ENCODE measurements at places on chromosomes 12 and 14. TPM values are rescaled to one million over a fixed set of nuclear protein-coding genes. Genes with fewer than 3 reads are reported as not detected.

- DNase-seq, result no peak
Measured at GRCh38 chr12:132498931-132499330, 9.0 kb downstream of the FBRSL1 start.

DNA sequence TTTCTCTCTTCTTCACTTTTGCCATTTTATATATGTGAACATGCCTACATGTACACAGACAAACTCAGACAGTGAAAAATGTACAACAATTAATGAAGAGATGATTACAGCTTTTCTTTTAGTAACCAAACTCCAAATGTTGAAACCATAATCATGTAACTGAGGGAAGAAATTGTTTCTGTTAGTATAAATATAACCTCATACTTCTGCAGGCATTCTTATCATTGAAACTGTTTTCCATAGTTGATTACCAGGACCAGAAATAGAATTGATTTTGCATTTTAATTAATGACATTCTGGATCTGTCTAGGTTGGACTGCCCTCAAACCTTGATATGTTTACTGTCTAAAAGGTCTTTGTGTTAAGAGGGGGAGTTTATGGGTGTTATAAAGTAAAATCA is 3.2 kb downstream of the ANO4 start:
- DNase-seq, result no peak

DNA sequence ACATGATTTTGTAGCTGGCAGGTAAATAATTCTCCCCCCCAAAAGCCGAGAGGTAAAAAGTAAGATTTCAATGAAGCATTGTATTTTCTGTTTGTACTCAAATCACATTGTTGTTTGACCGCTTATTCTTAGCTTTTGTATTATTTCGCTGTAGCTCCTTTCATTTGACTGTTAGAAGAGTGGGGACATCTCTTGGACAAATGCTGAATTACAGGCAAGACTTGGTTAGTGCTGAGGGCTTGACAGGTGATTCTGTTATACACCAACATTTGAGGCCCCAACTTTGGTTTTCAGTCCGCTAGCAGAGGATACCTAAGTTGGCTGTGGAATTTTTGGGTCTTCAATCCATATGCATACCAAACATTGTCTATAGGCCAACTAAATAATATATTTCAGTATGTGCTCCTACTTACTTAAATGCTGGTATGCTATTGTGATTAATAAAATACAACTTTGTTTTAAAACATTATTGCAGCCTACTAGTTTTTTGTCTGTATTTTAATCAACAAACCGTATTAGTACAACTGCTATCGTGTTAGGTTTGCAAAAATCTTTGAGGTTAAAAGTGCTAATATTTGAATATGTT is 102.2 kb downstream of the ERC1 start:
- no peak for DNase-seq

DNA sequence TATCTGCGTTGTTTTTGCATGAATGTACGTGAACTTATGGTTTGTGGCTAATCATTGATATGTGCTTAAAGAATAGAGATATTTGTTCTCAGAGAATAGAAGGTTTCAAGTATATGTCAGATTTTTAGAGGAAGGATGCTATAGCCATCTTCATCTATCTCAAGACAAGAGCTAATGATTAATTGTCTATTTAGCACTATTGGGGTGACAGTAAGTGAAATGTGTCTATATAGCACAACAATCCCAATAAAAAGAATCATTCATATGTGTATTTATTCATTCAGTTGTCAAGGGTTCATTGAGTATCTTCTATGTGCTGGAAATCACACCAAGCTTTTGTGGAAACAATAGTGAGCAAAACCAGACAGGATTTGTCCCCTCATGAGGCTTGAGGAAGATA is 299.5 kb upstream of the NPAS3 start:
- DNase-seq, result no peak

DNA sequence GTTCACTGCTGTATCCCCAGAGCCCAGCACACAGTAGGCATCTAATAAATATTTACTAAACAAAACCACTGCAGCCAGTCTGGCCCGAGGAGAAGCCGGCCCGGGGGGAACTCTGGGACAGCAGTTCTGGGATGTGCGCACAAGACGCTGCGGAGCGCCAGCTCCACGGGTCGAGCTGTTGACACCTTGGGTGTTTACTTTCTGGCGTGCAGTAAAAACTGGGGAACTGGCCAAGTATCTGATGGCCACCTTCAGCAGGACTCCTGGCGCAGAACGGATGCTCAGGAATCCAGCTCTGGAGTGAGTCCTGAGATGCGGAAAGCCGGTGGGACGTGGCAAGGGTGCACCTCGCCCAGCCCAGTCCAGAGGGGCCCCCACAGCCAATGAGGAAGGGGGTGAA is 65.6 kb downstream of the NCOR2 start:
- DNase-seq, result no peak

DNA sequence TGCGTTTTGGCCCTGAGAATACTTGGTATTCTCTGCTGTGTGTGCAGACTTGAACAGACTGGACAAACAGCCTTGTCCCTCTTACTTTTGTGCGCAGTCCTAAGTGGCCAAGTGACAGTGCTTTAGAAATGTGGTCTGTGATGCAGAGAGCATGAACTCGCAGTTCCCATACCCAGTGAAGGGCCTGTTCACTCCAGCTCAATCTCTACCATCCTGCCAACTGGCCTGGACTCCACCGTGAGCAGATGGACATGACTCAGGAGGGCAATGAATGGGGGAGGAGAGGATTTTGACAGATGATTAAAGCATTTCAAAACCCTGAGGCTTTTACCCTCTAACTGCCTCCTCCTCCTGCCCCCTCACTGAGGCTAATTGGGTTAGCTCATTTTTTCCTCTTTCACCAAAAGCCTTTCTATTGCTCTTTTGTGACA is 62.5 kb upstream of the PYGL start:
- DNase-seq, result no peak

GRCh38 chr12:51972849-51973273 is 21.4 kb downstream of the ACVR1B start:
- DNase-seq, result no peak

DNA sequence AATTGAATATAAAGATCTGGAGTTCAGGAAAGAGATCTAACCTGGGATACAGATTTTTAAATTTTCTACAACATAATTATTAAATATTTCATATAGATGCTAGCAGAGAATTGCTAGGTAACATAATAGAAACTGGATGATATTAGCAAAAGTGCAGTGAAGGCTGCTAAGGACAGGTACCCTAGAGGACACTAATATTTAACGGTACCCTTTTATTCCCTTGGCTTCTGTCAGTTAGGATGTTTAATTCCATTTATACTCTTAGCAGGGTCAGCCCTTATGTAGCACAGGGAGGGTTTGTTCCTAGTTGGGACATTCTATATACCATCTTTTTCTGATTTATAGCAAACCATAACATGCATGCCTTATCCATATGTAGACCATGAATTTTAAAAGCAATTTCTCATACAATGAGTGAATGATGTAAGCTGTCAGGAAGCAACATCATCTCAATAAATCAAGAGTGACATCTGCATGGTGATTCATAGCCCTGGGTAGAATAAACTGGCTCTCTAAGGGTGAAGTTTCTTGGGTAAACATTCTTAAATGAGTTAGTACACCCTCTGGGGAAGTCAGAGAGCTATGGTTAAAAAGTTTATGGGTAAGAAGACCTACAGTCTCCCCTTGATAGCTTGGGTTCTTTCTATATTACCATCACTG is 404.4 kb upstream of the MGAT4C start:
- no peak for DNase-seq

CLEC1B gene
- total RNA-seq, result not detected

DNA sequence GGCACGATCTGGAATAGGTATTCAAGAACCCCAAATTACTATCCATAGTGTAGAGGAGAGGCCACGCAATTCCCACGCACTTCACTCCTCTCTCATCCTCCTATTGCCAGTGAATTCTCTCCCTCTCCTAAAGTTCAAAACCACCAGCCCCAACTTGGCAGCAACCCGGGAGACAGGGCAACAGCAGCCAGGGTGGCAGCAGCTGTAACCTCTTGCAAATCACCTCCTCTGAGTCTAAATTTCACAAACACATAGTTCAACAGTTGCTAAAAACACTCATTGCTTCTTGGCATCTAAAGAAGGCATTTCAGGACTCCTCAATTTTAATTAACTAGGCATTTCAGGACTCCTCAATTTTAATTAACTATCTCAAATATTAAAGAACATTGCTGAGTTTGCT is 37.7 kb upstream of the MANSC4 start:
- no peak for DNase-seq

DNA sequence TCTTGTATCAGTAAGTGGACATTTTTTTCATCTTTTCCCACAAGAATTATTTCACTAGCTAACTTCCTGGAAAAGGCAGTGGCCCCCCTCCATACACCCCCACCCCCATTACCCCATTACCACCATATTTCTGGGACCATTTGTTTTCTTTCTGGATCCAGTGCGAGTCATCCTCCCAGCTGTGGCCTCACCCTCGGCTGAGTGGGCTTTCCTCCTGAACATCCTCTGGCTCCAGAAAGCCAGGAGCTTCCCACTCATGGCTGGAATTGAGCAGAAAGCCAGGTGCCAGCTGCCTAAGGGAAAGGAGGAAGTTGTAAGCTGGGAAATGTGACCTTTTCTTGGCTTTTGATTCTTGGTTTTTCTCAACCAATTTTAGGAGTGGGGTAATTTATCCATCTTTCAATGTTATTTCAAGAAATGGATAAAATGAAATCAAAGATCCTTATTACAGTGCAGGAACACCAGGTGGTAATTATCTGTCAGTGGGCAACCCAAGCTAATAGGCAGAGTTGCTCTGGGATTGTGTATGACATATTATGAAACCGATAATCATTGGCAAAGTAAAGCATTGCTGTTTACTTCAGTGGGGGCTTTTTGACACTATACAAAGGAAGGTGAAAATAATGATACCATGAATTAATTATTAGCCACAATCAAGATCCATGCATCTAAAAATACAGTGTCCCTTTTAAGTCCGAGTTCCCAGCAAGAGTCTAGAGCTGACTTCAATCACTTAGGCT is 124.6 kb downstream of the KICS2 start:
- no peak for DNase-seq

AKAP3 gene
- total RNA-seq, result 2.2 TPM

LRRC10 gene
- not detected for total RNA-seq

GRCh38 chr12:112843287-112843686 is 51.7 kb downstream of the RPH3A start:
- DNase-seq, result no peak

GRCh38 chr12:59928416-59928815 is 332.6 kb downstream of the SLC16A7 start:
- no peak for DNase-seq

- no peak for DNase-seq
Measured at GRCh38 chr12:67239061-67239460, 30.1 kb upstream of the CAND1 start.

GRCh38 chr14:96434040-96434439 is 42.1 kb downstream of the AK7 start:
- DNase-seq, result no peak

GRCh38 chr14:24378327-24378726 is 10.3 kb downstream of the NFATC4 start:
- DNase-seq, result no peak

GRCh38 chr12:58812214-58812613 is 108.1 kb downstream of the LRIG3 start:
- no peak for DNase-seq

DNA sequence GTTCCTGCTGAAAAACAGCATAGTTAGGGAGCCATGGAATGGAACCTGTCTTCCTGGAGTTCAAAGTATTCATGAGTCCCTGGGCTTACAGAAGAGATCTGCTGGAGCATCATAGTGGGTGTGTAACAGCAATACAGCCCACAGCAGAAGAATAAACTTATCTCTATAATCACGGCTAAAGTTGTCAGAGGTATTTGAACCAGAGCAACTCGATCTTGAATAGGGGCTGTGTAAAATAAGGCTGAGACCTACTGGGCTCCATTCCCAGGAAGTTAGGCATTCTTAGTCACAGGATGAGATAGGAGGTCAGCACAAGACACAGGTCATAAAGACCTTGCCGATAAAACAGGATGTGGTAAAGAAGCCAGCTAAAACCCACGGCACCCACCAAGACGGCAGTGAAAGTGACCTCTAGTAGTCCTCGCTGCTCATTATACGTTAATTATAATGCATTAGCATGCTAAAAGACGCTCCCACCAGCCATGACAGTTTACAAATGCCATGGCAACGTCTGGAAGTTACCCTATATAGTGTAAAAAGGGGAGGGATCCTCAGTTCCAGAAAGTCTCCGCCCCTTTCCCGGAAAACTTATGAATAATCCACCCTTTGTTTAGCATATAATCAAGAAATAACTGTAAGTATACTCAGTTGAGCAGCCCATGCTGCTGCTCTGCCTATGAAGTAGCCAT is 223.4 kb downstream of the PCNX1 start:
- no peak for DNase-seq

DNA sequence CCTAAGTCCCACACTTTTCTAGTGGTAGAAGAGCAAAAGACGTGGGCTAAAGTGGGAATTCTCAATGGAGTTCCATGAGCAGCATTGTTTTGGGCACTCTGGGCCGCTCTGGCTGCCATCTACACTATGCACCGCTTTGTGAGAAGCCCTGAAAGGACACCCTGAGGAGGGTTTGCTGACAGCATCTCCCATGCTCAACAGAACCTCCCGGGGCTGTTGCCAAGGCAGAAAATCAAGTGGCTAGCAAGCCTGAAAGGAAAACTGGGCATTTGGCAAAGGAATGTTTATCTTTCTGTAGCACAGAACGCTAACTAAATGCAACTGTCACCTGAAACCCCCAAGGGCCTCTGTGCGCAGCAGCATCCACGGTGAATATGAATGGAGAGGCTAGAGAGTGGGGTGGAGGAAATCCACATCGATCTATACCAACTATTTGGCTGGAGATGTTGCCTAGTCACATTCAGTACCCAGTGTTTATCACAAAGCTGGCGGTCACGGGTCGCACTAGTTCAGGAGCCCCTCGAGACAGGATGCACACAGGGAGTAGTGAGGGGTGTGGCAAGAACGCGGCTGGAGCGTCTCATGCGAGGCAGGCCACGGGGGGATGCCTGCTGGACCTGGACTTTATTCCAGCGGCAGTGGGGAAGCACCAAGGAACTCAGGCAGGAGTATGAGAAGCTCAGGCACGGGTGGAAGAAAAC is 14.2 kb downstream of the APPL2 start:
- no peak for DNase-seq

SLC10A1 gene
- total RNA-seq, result not detected

CD69 gene
- 21.4 TPM for total RNA-seq

GRCh38 chr14:52328276-52328675 is 14.2 kb downstream of the PTGER2 start:
- no peak for DNase-seq

GRCh38 chr14:73008501-73008900 is 18.4 kb downstream of the ZFYVE1 start:
- DNase-seq, result no peak

SOAT2 gene
- total RNA-seq, result 0.33 TPM

PTGDR gene
- 1.3 TPM for total RNA-seq

- DNase-seq, result no peak
Measured at GRCh38 chr12:94386422-94386821, 73.2 kb downstream of the CEP83 start.

GRCh38 chr12:104964167-104964855 is 6.2 kb upstream of the SLC41A2 start:
- DNase-seq, result no peak

SALL2 gene
- total RNA-seq, result 11.8 TPM

DNA sequence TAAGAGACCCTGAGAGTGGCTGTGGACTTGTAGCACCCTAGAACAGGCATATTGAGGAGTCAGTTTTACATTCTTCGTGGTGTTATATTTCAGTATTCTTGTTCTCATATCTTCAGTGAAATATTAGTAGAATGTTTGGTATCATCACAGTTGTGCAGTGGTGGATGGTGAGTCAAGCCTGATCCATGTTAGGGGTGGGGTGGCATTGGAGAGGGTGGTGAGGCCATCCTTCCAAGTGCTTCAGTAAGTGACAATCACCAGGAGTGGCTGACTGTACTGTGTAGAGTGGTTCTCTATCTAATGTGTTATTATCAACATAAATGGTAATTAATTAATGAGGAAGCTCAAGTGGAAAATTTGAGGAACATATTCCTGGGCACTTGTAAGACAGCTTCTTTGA is 197.7 kb upstream of the SLC16A7 start:
- DNase-seq, result no peak

SYT1 gene
- total RNA-seq, result 1.6 TPM
